WTC11 (cell line): ENCODE measurements at places on chromosomes 6 and 20. TPM values are rescaled to one million over a fixed set of nuclear protein-coding genes. Genes with fewer than 3 reads are reported as not detected.
A peak's percentile ranks its signal among the peaks of the same experiment; 100 is the strongest.

- H3K4me1 ChIP-seq = no peaks in the 10 kb centered on the region
- no peak for DNase-seq
These were observed 301.3 kb upstream of the TCF21 start for GRCh38 chr6:133587546-133588160.

The GDAP1L1 gene
- total RNA-seq = 7.5 to 10.3 TPM (median 8.8 TPM) in 3 replicates

GRCh38 chr6:110201151-110201884, 21.1 kb downstream of the CDC40 start:
- H3K27me3 ChIP-seq = no peaks in the 10 kb centered on the region
- H3K4me1 ChIP-seq = no peaks in the 10 kb centered on the region
- no peak overlapping the region for H3K27ac ChIP-seq
- DNase-seq = no peak
- H3K4me3 ChIP-seq = no peak overlapping the region

DNA sequence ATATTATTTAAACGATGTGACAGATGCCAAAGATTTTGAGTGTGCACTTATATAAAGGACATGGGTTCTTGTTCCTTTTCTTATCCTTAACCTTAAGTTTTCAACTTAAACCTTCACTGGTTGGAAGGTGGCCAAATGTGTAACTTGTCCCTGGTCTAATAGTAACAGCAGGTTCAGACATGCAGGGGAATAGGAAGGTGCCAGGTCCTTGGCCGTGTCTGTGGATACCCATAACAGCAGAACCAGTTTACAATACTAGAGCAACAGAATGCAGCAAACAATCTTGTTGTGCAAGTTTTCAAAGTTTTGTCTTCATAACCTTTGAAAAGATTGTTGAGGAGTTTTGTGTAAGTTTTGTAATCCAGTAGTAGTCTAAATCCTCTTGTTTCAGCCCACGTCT, 4.4 kb downstream of the MYB start:
- no peak overlapping the region; the same call in 1 of the 2 replicates for H3K27ac ChIP-seq
- no peak for DNase-seq
- peaks cover 27% of the 10 kb centered on the region for H3K27me3 ChIP-seq
- no peak overlapping the region for H3K4me3 ChIP-seq

The PACRG gene
- total RNA-seq = 0.44 TPM in 2 of 3 replicates, not detected in the other

GRCh38 chr6:63634630-63635029, 972 bp upstream of the PHF3 start:
- peaks cover 51% of the 10 kb centered on the region for H3K27me3 ChIP-seq
- H3K27ac ChIP-seq = no peak overlapping the region
- peak overlapping the region; percentile 83 for H3K4me3 ChIP-seq
- DNase-seq = no peak
- H3K4me1 ChIP-seq = peaks cover 33% of the 10 kb centered on the region
- no peaks in the 10 kb centered on the region for H3K36me3 ChIP-seq

DNA sequence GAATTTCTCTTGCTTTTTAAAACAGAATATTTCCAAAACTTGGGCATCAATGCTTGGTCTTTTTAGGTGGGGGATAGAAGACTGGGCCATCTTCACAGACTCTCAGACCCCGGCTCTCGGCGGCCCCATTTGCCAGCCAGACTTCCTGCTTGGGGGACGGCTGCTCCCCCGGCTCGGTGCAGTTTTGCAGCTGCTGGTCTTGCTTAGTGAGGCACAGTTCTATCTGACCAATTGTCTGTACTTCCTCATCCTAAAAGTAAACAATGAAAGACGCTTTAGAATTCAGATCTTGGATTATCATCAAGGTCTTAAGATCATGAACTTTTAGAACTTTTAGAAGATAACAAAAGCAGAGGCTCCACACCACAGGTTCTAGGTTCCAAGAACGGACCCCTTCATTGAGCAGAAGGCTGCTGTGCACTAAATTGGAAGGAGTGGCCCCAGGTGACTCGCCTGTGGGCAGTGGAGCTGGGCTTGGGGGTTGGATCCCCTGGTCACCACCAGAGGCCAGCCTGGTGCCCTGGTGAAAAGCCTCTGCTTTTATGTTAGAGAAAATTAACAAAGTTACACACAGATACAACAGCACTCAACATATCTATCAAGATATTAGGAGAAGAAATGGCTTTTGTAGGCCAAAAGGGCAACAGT, 26.7 kb downstream of the RNASET2 start:
- DNase-seq = no peak
- H3K36me3 ChIP-seq = peaks cover 11% of the 10 kb centered on the region; the same call in 1 of the 2 replicates
- H3K27me3 ChIP-seq = no peaks in the 10 kb centered on the region
- no peak overlapping the region for H3K27ac ChIP-seq
- H3K4me3 ChIP-seq = no peak overlapping the region
- no peaks in the 10 kb centered on the region for H3K4me1 ChIP-seq

DNA sequence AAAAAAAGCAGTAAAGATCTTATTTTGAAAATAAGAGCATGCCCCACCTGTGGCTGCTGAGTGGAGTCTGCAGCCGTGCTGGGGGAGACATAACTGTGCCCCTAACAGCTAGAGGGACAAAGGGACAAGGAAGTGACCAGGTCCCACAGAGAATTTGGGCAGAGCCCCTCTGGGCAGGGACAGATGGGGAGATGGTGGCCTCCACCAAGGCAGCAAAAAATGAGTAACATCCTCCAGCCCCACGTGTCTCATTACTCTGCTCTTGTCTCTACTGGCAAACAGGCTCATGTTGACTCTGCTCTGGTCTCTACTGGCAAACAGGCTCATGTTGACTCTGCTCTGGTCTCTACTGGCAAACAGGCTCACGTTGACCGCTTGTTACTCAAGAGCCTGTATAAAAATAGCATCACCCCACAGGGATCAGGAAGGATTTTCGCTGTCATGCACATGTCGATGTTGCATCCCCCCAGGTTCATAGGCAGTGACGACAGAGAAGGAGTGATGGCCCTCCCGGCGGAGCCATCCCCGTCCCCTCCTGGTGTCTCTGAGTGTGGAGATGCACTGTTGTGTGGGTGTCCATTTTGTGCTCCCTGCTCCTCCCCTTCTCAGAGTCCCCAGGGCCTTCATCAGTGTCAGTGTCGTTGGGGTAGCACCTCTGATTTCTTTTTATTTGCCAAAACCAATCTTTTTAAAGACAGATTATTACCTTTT, 17.3 kb upstream of the PCMTD2 start:
- no peak overlapping the region for H3K4me3 ChIP-seq
- peaks cover 4% of the 10 kb centered on the region; the same call in 1 of the 2 replicates for H3K27me3 ChIP-seq
- peaks cover 4% of the 10 kb centered on the region; the same call in 1 of the 2 replicates for H3K4me1 ChIP-seq
- H3K36me3 ChIP-seq = peaks cover 7% of the 10 kb centered on the region; the same call in 1 of the 2 replicates
- DNase-seq = no peak

GRCh38 chr20:47106786-47107185, 212.1 kb downstream of the EYA2 start:
- no peak overlapping the region for H3K27ac ChIP-seq
- H3K4me1 ChIP-seq = no peaks in the 10 kb centered on the region
- DNase-seq = no peak
- no peaks in the 10 kb centered on the region for H3K27me3 ChIP-seq

GRCh38 chr6:113763876-113764275, 93.3 kb upstream of the MARCKS start:
- H3K27me3 ChIP-seq = peaks cover 3% of the 10 kb centered on the region
- H3K4me3 ChIP-seq = no peak overlapping the region
- H3K4me1 ChIP-seq = peaks cover 15% of the 10 kb centered on the region
- DNase-seq = no peak

- no peak overlapping the region for H3K27ac ChIP-seq
- H3K27me3 ChIP-seq = no peaks in the 10 kb centered on the region
- H3K36me3 ChIP-seq = no peaks in the 10 kb centered on the region
- H3K4me3 ChIP-seq = no peak overlapping the region
- peaks cover 5% of the 10 kb centered on the region for H3K4me1 ChIP-seq
- no peak for DNase-seq
These were observed 67.4 kb downstream of the MOXD1 start for GRCh38 chr6:132333639-132334520.

DNA sequence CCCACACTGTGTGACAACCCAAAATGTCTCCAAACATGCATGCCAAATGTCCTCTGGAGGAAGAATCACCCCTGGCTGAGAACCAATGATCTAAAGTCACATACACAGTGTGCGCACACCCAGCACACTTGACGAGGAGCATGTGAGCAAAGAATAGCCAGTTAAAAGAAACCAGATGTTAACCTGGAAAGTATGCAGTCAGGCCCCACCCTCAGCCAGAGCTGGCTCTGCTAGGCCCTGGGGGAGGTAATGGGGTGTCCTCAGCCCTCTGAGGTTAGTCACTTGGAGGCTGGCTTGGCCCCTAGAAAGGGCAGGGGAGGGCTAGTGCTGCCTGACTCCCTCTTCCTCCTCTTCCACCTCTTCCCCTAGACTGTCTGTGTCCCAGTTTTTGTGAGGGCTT, 15.2 kb upstream of the GUCA1A start:
- peaks cover 47% of the 10 kb centered on the region for H3K27me3 ChIP-seq
- DNase-seq = no peak
- no peak overlapping the region for H3K4me3 ChIP-seq
- H3K36me3 ChIP-seq = no peaks in the 10 kb centered on the region

GRCh38 chr6:2962004-2962403, 9.4 kb downstream of the SERPINB6 start:
- no peak overlapping the region for H3K4me3 ChIP-seq
- peak; percentile 48 for DNase-seq
- H3K27me3 ChIP-seq = no peaks in the 10 kb centered on the region
- H3K36me3 ChIP-seq = no peaks in the 10 kb centered on the region
- H3K27ac ChIP-seq = peak overlapping the region; percentile 10; the same call in 1 of the 2 replicates
- peaks cover 52% of the 10 kb centered on the region for H3K4me1 ChIP-seq

GRCh38 chr20:37262505-37262904, 891 bp upstream of the GHRH start:
- no peak overlapping the region for H3K4me3 ChIP-seq
- no peak for DNase-seq
- peaks cover 5% of the 10 kb centered on the region; the same call in 1 of the 2 replicates for H3K27me3 ChIP-seq
- no peaks in the 10 kb centered on the region for H3K36me3 ChIP-seq
- H3K27ac ChIP-seq = no peak overlapping the region

The NKX2-4 gene
- total RNA-seq = 0.07 to 0.11 TPM in 2 of 3 replicates, not detected in the other

DNA sequence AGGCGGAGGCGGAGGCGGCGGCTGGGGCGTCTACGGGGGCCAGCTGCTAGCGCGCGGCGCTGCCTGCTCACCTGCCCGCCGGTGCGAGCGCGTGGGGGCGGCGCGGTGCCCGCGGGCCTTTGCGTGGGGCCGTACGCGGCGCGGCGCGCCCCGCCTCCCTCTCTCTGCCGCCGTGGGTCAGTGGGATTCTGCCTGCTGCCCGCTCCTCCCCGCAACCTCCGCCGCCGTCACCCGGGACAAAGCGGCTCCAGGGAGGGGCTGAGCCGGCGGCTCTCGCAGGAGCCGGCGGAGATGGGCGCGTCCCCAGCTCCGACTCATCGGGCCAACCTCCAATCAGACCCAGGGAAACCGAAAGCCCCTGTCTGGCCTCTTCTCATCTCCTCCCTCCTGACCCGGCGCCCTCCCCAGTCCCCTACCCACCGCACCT, at the start of gene RCAN2:
RCAN2 (minus strand) TSS at position 249 of the 427 bp plus-strand sequence.
- H3K4me3 ChIP-seq = peak within 1 kb of the TSS; percentile 74
- DNase-seq = peak; percentile 76
- H3K27ac ChIP-seq = peak within 1 kb of the TSS; percentile 43; the same call in 1 of the 2 replicates
- no peaks in the 10 kb centered on the region for H3K36me3 ChIP-seq

DNA sequence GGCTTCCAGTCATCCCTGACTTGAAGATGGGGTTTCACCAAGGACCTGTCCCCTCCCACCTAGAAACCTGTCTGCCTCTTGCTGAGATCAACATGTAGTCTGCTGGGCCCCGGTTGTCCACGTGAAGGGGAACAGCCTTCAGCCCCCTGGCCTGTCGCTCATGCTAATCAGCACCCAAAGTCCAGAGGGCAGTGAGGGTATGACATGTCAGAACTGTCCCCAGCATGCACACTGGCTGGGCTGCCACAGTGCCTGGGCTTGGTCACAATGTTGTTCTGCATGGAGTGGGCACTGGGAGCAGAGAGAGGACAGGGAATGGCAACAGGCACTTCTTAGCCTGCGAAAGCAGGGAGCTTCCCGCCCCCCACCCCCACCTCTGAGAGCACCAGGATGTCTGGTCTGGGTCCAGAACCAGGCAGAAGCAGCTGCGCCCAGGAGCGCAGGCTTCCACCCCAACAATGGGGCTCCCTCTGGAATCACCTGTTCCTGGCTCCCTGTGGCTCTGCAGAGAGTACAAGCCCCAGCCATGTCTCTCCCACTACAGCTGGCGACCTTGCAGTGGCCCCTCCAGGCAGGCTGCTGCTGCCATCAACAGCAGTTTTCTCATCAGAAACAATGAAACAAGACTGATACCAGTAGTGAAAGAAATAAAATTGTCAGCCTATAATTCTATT, 182.7 kb downstream of the KHDRBS2 start:
- no peak overlapping the region for H3K4me3 ChIP-seq
- no peaks in the 10 kb centered on the region for H3K4me1 ChIP-seq
- no peak overlapping the region for H3K27ac ChIP-seq
- H3K36me3 ChIP-seq = peaks cover 13% of the 10 kb centered on the region
- DNase-seq = no peak
- no peaks in the 10 kb centered on the region for H3K27me3 ChIP-seq

The RIN2 gene
- 2.1 to 4.3 TPM (median 2.8 TPM) in 3 replicates for total RNA-seq

The HAO1 gene
- 0.09 TPM in 1 of 3 replicates, not detected in the others for total RNA-seq

GRCh38 chr6:63573899-63574553, 1.7 kb downstream of the LOC128125822 start:
- peak overlapping the region; percentile 99 for H3K27ac ChIP-seq
- H3K4me3 ChIP-seq = peak overlapping the region; percentile 94
- peak; percentile 29 for DNase-seq
- H3K27me3 ChIP-seq = peaks cover 22% of the 10 kb centered on the region; the same call in 1 of the 2 replicates
- H3K36me3 ChIP-seq = peaks cover 30% of the 10 kb centered on the region

GRCh38 chr6:74971633-74972032, 234.2 kb downstream of the COL12A1 start:
- H3K27ac ChIP-seq = no peak overlapping the region
- no peak for DNase-seq
- H3K4me3 ChIP-seq = no peak overlapping the region
- no peaks in the 10 kb centered on the region for H3K27me3 ChIP-seq
- peaks cover 9% of the 10 kb centered on the region for H3K4me1 ChIP-seq

DNA sequence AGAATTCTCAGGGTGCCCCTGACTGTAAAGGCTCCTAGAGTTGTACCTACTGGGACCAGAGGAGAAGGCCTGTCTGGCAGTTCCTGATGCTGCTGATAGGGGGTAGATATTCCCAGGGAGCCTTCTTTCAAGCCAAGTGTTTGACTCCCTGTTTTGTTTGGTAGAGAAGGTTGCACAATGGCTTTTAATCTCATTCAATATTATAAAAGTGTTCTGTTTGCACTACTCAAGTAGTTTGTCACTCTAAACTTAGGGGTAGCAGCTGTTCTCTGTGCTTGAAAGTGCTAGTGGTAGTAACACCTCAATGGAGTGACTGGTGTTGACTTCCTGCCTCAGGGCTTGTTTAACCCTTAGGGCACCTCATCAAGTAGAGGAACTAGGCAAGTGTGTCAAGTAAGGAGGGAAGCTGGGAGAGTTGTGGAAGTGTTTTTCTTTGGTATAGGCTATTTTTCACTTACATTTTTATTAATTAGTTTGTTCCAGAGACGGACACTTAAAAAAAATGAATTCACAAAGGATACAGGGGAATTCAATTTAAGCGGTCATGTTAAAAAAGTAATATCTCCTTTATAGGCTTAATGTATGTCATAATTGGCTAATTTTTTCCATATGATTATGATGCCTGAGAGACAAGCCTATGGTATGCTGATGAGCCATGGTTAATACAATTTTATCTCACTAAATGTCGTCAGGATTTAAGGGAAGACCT, 38.1 kb downstream of the BICRAL start:
- H3K27me3 ChIP-seq = no peaks in the 10 kb centered on the region
- H3K4me1 ChIP-seq = peaks cover 34% of the 10 kb centered on the region
- H3K4me3 ChIP-seq = no peak overlapping the region
- peaks cover 6% of the 10 kb centered on the region for H3K36me3 ChIP-seq
- no peak for DNase-seq
- peak overlapping the region; percentile 70 for H3K27ac ChIP-seq
